ENCODE measurements at places on chromosomes 5 and 9. TPM values are rescaled to one million over a fixed set of nuclear protein-coding genes. Genes with fewer than 3 reads are reported as not detected.

- no peak for DNase-seq
These were observed 43.9 kb downstream of the CCDC125 start for GRCh38 chr5:69288688-69289087.

The KIF12 gene
- total RNA-seq = 0.13 TPM

The APC gene
- total RNA-seq = 35.9 TPM

- DNase-seq = peak; percentile 69
These were observed 96.8 kb downstream of the FBXO4 start for GRCh38 chr5:42021923-42022322.

The SOWAHA gene
- 0.08 TPM for total RNA-seq

DNA sequence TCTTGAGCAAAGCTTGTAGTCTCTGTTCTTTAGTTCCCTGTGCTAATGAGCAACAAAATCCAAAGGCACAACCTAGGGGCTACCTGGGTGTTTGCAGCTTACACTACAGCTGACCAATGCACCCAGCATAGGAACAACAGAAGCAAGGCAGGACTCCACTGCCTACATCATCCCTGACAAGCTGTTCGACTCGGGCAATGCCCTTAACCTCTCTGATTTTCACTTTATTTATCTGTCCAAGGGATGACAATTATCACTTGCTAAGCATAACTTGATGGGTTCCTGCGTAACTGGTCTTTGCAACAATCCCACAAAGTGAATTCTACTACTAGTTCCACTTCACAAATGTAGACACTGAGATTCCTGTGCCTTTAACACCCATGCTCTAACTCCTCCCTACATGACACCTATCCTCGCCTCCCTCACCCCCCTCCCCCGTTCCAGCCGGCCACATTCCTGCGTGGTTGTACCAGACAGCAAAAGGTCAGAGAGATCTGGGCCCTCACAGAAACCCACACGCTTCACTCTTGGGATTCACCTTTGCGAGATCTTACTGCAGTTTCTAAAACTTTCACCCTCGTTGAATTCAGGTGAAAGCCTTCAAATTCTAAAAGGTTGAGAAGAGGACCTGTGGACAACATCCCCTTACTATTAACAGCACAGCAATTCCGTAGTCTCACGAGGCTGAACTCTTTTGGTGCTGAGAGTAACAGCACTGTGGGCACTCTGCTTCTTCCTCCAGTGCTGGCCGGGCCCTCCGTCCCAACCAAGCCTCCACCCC, 995 bp downstream of the IPPK start:
- peak; percentile 49 for DNase-seq

The KCTD16 gene
- 0.04 TPM for total RNA-seq

DNA sequence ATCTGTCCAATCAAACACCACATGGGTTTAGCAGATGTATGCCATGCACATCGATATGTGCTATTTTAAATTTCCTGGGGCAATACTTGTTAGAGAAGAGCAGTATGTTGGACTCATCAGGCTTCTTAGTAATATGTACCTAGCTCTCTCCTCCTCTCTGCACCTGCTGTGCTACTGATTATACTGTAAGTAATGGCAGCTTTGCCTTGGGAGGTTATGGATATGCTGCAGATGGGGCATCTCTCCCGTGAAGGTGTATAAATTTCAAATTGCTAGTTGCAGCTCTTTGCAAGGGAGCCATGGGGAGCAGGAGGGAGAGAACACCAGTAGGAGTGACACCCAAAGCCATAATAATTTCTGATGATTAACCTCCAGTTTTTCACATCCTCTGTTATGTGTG, 101.5 kb downstream of the SPATA31D1 start:
- no peak for DNase-seq
